ENCODE measurements at places on chromosomes 3 and 15.

- no peak for DNase-seq
Measured at GRCh38 chr15:85491691-85492090, 111.3 kb downstream of the AKAP13 start.

GRCh38 chr3:151387432-151387831 is 2.9 kb upstream of the P2RY12 start:
- no peak for DNase-seq

GRCh38 chr3:139016430-139017048 is 4.2 kb downstream of the PRR23B start:
- DNase-seq, result no peak

DNA sequence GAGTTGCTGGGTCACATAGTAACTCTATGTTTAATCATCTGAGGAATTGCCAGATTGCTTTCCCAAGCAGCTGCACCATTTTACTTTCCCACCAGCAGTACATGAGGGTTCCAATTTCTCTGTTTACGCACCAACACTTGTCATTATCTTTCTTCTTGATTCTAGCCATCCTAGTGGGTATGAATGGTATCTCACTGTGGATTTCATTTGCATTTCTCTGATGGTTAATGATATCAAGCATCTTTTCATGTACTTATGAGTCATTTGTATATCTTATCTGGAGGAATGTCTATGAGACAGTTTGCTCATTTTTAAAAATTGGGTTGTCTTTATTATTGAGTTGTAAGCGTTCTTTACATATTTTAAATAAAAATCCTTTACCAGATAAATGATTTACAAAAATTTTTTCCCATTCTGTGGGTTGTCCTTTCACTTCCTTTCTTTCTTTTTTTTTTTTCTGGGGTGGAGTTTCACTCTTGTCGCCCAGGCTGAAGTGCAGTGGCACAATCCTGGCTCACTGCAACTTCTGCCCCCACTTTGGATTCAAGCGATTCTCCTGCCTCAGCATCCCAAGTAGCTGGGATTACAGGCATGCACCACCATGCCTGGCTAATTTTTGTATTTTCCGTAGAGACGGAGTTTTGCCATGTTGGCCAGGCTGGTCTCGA is 8.9 kb upstream of the SGO1 start:
- no peak for DNase-seq

DNA sequence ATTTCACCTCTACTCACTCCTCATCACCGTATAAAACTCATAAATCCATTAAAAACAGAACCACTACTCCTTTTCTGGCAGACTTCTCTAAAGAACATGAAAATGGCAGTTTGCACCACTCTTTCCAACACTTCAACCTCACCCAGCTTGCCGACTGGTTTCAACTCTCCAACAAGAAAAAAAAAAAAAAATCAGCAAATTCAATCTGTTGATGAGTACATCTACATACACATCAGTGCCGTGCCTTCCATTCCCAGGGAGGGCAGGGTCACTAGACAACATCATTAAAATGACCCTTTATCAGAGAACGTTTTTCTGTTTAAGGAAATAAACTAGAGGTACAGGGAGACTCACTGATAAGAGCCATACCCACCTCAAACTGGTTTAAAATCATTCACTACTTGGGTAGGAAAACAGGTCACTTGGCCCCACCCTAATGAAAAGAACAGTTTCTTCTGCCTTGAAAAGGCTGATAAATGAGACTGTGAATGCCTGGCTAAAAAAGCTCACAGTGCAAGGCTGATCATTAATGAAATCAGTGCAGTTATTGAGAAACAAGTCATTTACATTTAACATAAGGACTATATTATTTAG is 6.0 kb downstream of the ANXA2 start:
- no peak for DNase-seq

All from stimulated activated CD8-positive, alpha-beta memory T cell treated with anti-CD3 and anti-CD28 coated beads, Interleukin-4, amount 100 ng/mL, for 4 hours (primary cell).